ENCODE measurements at places on chromosomes 5 and 9.

DNA sequence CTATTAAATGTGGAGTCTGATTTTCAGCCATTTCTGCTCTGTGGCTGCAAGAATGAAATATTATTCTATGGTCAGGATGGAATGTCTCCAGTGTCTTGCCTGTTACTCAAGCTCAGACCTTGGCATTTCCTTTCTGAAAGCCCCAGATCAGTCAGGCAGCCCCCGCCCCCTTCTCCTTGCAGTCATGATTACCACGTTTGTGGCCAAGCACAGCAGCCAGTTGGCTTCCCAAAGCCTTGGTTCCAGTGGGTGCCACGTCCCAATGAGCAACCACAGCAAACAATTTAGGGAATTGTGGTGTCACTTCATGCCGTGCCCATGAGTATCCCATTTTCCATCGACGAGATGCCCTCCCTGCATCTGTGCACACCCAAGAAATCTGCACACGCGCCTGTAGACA lies 9.7 kb upstream of the OBP2A start:
- DNase-seq: no peak

DNA sequence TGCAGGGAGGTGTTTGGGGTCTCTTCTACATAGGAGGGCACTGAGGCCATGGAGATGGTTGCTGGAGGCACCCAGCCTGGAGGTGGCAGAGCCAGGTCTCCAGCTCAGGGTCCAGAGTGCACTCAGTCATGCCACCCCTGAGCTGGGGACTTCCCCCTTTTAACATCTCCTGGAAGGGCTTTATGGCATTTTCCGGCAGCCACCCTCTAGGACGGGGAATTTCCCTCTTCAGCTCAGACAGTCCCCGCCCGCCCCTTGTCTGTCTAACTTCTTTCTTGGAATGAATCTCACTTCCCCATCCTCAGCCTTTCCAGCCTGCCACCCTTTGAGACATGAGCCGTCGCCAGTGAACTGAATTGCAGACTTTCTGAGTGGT lies 49.9 kb downstream of the COL15A1 start:
- no peak for DNase-seq

GRCh38 chr9:132820169-132820944 lies 57.7 kb downstream of the AK8 start:
- DNase-seq: no peak

GRCh38 chr9:37928552-37929430 lies 24.9 kb upstream of the SLC25A51 start:
- DNase-seq: no peak

GRCh38 chr9:112711050-112711689 lies 6.7 kb downstream of the INIP start:
- DNase-seq: no peak

- DNase-seq: no peak
These were observed 75.5 kb downstream of the CSNK1A1 start for GRCh38 chr5:149475777-149476176.

DNA sequence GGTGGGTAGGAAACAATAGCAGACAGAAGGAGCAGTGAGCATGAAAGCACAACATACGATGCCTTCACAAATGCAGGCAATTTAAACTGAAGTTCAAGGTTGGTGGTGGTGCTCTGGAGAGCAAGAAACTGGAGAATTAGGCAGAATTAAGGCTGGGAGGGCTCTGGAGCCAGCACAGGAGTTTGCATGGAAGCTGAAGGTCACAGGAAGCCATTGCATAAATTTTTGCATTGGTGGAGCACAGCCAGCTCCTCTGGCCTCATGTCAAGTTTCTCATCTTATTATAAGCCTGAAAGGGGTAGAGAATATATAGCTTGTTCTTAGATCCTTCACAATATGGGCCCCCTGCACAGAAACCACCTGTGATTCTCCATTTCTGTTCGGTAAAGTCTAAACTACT lies 207.4 kb downstream of the PAPPA start:
- DNase-seq: no peak

DNA sequence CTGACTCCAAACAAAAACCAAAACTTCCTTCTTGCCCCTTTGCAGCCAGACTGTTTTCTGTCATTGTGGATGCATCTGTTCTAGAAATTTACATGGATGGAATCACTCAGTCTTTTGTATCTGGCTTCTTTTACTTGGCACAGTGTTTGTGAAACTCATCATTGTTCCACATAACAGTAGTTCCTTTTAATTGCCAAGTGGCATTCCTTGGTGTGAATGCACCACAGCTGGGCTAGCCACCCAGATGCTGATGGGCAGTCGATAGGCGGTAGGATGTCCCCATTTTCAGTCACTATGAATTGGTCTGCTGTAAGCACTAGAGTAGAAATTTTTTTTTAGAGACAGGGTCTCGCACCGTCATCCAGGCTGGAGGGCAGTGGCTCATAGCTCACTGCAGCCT lies 6.3 kb upstream of the CLPTM1L start:
- no peak for DNase-seq

DNA sequence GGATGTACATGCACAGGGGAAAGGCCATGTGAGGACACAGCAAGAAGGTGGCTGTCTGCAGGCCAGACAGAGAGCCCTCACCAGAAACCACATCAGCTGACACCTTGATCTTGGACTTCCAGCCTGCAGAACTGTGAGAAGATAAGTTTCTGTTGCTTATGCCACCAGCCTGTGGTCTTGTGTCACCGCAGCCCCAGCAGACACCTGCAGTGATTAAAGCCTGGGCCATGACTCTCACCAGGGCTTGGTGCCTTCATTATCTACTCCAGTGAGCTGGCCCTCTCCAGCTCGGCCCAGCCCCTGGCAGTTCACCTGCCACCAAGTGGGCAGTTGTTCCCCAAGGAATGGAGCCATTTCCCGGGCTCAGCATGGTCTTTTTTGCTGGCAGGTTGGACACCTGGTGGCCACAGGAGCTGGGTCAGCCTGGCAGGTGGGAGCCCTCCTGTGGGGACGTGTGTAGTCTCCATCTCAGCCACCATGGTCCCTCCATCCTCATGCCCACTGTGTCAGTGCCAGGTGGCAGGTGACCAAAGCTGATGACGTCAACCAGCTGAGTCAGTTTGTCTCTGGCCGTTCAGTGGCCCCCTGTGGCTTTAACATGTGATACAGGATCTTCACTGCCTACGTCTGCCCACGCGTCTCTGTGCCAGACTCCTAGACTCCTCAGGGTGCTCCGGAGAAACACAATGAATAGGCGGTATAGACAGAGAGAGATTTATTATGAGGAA lies 99.9 kb upstream of the PPP1R26 start:
- DNase-seq: no peak

GRCh38 chr5:27474395-27474794 lies 436.0 kb upstream of the CDH9 start:
- DNase-seq: no peak

DNA sequence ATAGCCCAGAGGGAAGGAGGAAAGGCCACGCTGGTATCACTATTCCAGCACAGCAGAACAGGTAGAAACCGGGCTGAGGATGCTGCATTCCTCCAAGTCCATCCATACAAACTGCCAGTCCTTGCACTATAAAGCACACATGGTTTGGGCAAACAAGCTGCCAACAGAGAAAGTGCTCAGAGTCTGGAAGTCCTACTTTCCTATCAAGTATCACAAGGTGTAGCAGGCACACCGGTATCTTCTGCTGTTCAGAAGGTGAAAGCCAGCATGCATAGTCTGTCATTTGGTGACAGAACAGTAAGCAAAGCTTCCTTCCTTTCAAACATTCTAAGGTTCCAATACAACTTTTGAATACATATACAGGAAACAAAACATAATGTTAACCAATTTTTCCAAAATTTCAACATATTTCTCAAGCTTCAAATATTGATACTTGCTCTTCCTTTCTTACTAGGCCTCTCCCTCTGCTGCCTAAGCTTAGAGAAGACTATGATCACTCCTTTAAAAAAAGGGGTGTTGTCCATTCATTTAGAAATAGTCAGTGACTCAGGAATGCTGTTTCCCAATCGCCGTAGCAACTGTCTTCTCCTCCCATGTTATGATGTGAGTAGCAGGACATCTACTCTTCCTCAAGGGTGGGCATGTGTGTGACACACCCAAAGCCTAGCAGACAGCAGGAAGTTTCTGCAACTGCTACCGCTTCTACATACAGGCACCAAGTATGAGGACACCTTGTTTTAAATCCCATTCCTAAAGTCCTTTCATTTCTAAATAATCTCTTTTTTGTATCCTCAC lies 14.7 kb downstream of the DIAPH1 start:
- no peak for DNase-seq

DNA sequence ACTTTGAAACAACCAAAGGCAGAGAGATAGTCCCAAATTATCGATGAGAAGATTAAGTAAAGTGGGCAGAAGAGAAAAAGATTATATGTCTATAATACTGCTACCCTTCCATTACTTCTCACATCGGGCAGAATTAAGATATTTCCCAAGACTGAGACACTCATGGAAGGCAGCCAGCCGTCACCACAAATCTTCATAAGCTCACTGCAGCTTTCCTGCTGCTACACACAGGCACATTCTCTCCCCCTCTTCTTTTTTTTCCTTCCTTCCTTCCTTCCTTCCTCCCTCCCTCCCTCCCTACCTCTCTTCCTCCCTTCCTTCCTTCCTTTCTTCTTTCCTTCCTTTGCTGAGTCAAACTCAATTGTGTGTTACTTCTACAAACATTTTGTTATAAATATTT lies 58.7 kb upstream of the SPATA31C2 start:
- no peak for DNase-seq

GRCh38 chr9:91312717-91313325 lies 48.9 kb downstream of the AUH start:
- no peak for DNase-seq

DNA sequence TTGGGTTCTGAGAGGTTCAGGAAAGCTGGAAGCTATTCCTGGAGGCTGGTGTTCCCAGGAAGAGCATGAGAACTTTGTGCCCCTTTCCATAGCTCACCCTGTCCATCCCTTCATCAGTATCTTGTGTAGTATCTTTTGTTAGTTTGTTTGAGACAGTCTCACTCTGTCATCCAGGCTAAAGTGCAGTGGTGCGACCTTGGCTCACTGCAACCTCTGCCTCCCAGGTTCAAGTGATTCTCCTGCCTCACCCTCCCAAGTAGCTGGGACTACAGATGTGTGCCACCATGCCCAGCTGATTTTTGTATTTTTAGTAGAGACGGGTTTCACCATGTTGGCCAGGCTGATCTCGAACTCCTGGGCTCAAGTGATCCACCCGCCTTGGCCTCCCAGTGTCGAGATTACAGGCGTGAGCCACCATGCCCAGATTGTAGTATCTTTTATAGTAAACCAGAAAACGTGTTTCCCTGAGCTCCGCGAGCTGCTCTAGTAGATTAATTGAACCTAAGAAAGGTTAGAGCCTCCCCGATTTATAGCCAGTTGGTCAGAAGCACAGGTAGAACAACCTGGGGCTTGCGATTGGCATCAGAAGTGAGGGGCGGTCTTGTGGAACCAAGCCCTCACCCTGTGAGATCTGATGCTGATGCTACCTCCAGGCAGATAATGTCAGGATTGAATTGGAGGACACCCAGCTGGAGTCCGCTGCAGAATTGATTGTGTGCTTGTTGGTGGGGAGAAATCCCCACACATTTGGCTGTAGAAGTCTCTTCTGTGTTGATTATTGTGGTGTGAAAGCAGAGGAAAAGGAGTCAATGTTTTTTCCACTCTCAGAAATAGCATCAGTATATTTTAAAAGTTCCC lies 32.3 kb downstream of the ATP6V0E1 start:
- DNase-seq: no peak

- no peak for DNase-seq
These were observed 85.5 kb downstream of the TEK start for GRCh38 chr9:27194401-27195091.

- no peak for DNase-seq
These were observed 86.9 kb upstream of the SPATA31D4 start for GRCh38 chr9:81841333-81841732.

DNA sequence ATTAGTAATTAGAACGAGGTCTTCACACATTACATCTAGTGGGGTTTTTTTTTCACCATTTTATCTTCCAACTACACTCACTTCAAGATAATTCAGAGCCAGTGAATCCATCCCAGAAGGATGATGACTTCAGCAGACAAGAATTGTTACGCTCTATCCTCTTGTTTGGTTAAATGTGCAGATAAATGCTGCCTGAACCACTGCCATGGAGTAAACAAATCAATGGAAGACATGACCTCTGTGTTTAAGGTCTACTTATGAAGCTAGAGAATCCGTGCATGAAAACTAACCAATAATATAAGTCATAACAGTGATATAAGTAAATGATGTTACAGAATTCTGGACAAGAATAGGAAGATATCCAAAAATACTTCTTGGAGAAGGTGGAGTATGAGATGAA lies 602.6 kb downstream of the TLR4 start:
- no peak for DNase-seq

GRCh38 chr5:82975812-82976211 lies 101.4 kb downstream of the TMEM167A start:
- no peak for DNase-seq

- no peak for DNase-seq
These were observed 866.3 kb upstream of the WWC1 start for GRCh38 chr5:167425161-167425560.

DNA sequence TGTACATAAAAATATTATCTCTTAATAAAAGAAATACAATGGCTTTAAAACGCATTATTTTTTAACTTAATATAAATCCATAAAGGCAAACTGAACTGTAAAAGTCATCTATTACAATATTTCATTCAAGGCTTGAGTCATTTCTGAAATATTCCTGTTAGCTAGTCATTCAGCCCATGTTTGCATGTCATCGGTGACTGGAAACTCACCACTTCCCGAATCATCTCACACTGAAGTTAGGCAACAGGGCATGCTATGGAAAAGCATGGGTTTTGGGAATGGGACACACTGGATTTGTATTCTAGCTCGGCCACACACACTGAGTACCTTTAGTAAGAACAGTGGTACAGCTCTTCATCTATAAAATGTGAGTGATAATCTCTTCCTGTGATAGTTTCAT lies 691.1 kb upstream of the C9orf72 start:
- DNase-seq: no peak

GRCh38 chr9:93302586-93303257 lies 118.8 kb downstream of the WNK2 start:
- no peak for DNase-seq

- DNase-seq: no peak
These were observed 16.4 kb downstream of the JADE2 start for GRCh38 chr5:134541736-134542376.

Measured in C1 segment of cervical spinal cord (tissue), 14 donors.